Esophagus (tissue), 2 donors: ENCODE measurements at places on chromosomes 1 and 21. TPM values are rescaled to one million over a fixed set of nuclear protein-coding genes. Genes with fewer than 3 reads are reported as not detected.

MRPL20 gene
- polyA plus RNA-seq = 59.1 TPM

OXCT2 gene
- polyA plus RNA-seq = 0.28 TPM

LCK gene
- 2.3 TPM for polyA plus RNA-seq

TCP10L gene
- 0.15 TPM for polyA plus RNA-seq

TAF12 gene
- 19.3 TPM for polyA plus RNA-seq

OR2AK2 gene
- not detected for polyA plus RNA-seq

MTMR11 gene
- 5.0 TPM for polyA plus RNA-seq

SV2A gene
- polyA plus RNA-seq = 0.49 TPM

NKAIN1 gene
- 0.38 TPM for polyA plus RNA-seq
